Nephron progenitor cell (in vitro differentiated cells): ENCODE measurements at places on chromosomes 12 and 14.

- no peak for DNase-seq
These were observed 95.1 kb downstream of the LLPH start for GRCh38 chr12:66035288-66035966.

- no peak for DNase-seq
These were observed 7.0 kb downstream of the DGKA start for GRCh38 chr12:55937981-55938380.

DNA sequence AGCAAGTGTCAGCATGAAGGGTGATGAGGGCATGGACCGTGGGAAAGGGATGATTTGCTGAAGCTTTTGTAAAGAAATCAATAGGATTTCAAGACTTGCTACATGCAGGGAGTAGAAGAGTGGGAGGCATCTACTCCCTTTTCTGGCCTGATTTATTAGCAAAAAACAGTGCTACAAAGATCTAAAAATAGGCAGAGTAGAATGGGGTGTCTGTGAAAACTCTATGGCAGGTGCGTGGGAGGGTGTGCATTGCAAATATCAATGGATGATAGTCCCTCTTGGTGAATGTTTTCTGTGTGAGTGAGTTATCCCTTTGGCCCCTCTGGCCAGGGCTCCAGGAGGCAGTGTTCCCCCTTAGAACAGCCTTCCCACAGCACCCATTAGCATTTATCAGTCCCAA is 139.0 kb downstream of the SMOC1 start:
- DNase-seq = no peak

DNA sequence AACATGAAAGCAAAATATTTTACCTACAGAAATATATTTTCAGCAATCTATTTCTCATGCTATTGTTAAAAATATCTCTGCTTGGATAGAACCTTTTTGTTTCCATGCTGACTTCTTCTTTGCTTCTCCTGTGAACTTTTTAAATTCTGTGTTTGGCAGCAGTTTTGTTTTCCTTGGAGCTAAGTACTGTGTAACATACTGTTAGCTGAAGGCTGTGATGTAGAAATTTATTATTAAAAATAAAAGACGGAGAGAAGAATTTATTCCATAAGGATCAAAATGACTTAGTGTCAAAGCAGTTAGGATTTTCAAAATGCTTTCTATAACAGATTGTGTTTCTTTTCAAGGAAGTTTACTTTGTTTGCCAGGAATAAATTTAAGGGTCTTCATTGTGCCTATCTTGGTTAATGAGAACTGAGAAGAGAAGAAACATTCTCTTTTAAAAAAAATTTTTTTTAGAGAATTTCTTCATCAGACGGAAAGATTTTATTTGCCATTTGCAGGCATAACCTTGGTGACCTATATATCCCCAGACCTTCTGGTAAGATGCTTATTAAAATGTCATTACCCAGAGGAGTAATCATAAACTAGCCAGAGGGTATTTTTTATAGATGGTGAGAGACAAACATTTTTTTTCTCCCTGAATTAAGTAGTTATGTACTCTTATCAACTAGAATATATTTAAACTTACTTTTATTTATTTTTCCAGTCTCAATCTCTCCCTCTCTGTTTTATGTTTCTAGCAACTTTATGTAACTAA is 147.1 kb upstream of the SLCO1C1 start:
- no peak for DNase-seq

DNA sequence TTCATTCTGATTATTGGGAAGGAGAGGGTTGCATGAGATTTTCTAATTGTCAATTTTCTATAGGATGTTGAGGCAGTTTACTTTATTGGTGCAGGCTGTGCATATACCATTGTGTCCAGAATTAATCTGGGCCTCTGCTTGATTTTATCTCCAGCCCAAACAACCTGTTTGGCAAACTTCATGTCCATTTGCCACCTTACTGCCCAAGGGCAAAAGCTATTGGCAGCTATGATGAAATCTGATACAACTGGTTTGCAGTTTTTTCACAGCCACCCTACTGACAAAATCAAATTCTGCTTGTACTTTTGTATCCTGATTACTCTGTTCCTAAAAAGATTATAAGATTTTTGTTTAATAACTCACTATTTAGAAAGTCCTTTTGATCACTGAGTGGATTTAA is 789.2 kb upstream of the FBXO33 start:
- no peak for DNase-seq

GRCh38 chr14:97785495-97785894 is 988.3 kb downstream of the VRK1 start:
- DNase-seq = no peak

GRCh38 chr14:55977392-55978150 is 140.6 kb upstream of the PELI2 start:
- no peak for DNase-seq

- DNase-seq = no peak
These were observed 82.6 kb downstream of the VWF start for GRCh38 chr12:6041891-6042290.

DNA sequence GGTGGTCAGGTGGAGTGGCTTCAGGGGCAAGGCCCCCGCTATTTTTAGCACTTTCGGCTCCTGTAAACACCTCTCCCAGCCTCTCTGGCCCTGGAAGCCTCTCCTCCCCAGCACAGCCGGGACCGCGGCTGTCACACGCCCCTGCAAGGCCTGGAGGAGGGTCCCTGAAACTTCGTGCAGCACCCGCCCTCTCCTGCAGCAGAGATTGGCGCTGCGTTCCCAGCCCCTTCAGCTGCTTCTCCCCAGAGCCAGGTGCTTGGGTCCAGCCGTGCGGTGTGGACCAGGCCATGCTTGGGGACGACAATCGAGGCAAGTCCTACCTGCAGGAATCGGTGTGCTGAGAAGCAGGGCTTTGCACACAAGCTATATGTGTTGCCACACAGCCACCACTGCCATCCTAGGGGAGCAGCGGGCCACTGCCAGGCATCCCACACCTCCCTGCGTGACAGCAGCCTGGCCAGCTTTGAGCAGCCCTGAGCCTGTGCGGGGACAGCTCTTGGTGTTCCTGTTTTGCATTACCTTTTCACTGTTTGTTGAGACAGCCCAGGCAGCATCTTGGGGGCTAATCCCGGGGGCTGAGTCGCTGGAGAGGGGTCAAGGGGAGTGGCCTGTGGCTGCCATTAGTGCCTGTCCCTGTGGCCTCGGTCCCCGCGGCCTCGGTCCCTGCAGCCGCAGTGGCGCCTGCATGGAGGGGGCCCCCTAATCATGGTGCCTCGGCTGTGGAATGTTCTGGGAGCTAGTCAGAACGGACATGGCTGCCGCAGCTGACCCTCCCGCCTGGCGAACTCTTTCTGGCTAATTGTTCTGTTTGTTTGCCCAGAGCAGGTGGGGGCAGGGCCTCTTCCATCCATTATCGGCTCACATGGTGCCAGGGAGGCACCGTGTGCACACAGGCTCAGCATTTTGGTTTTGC is 27.6 kb upstream of the TRAF3 start:
- no peak for DNase-seq
